Fibroblast of the aortic adventitia (primary cell): ENCODE measurements at places on chromosomes 1 and 21. TPM values are rescaled to one million over a fixed set of nuclear protein-coding genes. Genes with fewer than 3 reads are reported as not detected.

DNA sequence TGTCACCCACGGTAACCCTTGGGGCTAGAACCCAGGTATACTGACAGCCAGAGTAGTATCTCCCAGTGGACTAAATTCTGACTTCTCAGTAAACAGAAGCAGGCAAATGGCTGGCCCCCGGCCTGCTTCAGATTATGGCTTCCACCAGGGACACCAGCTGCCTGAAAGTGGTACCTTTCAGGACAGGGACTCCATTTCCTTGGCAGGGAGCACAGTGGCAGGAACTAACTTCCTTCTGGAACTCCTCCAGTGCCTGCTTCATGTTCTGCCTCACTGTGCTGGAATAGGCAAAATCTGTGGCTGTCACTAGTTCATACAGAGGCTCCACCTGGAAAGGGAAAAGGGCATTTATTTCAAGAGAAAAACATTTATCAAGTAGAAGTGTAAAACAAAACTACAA lies 32.7 kb downstream of the C8B start:
- DNase-seq: no peak

Gene ANXA9
- total RNA-seq: 0.09 and 0.49 TPM in 2 replicates

DNA sequence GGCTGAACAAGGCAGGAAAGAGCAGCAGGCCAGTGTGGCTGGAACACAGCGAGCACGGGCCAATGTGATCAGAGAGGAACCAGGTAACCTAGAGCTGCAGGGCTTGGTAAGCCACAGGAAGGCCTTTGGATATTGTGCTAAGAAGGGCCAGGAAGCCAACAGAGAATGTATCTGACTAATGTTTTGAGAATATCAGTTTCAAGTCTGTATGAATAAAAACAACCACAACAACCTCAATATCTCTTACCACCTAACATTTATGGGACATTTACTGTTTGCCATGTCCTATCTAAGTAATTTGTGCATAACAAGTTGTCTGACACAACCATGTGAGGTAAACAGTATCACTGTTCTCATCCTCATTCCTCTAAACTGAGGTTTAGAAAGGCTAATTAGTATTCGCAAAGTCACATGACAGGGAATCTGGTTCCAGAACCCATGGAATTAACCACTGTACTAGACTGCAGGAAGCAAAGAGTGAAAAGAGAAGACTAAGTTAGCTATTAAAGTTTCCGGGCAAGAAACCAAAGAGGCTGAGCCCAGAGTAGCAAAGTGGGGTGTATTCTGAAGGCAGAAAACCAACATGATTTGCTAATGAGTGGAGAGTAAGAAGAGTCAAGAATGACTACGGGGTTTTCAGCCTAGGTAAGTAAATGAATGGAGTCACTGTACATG lies 38.9 kb downstream of the SPRTN start:
- DNase-seq: no peak

DNA sequence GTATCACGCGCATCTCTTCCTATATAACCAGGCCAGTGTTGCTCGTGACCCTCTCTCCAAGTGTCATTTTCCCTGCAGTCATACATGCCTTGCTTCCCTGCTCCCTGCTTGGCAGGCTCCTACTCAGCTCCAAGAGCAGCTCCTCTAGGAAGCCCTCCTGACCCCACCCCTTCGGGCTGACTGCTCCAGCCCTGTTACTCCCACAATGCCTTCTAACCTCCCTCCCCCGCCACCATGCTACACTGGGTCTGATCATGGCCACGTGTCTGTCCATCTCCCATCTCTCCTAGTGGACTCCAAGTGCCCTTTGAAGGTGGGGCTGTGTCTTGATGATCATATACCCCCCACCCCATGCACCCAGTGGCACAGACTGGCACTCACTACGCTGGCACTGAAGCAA lies 44.7 kb downstream of the MRPL37 start:
- DNase-seq: no peak

- no peak for DNase-seq
These were observed 1.4 kb downstream of the PRAMEF18 start for GRCh38 chr1:13224480-13225060.

Gene CNST
- total RNA-seq: 13.1 and 25.2 TPM in 2 replicates

DNA sequence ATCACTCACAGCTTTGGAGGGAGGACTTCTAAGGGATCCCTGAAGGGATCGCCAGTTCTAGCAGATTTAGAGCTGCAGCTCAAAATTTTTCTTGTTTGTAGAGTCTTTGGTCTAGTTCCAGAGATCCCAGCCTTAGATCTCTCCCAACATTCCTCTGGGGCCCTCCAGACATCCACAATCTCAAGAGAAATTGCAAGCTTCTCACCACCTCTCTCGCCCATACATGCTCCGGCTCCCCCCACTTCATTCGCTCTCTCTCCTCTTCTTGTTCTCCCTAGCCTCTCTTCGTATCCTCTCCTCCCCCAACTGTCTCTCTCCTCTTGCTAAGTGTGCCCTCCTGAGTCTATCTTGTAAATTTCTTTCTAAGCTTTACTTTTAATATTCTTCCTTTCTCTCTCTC lies 15.1 kb upstream of the TUT4 start:
- DNase-seq: peak; percentile 30

DNA sequence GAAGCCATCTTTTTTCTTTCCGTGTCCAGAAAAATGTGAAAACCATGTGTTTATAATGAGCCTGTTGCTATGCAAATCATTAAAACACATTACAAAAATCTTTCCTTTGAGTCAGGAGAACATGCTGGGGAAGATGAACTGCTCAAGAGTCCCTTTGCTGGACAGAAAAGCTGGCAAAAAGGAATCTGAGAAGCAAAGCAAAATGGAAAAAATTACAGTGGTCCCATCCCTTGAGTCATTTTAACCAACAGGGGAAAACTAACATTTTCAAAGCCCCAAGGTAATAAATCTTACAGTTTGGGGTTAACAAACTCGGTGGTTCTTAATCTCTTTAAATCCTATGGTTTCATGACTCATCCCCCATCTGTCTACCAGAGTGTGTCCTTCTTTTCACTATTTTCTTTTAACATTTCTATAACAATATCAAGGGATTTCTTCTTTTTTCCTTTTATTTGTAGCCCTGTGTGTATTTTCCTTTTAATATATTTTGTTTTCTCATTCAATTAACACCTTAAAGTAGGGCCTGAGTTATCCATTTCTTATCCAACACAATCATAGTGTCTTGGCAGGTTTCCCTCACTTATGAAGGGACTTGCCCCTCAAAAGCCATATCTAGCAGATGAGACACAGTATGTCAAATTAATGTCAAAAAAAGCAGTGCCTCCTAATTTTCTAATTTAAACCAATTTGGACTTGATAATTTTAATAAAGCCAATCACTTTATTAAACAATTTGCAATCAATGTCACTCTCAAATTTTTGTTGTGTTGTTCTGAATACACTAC lies 105.4 kb downstream of the PTPN14 start:
- peak; percentile 83 for DNase-seq

Gene GSTM1
- total RNA-seq: 24.3 TPM in 1 of 2 replicates, not detected in the other

DNA sequence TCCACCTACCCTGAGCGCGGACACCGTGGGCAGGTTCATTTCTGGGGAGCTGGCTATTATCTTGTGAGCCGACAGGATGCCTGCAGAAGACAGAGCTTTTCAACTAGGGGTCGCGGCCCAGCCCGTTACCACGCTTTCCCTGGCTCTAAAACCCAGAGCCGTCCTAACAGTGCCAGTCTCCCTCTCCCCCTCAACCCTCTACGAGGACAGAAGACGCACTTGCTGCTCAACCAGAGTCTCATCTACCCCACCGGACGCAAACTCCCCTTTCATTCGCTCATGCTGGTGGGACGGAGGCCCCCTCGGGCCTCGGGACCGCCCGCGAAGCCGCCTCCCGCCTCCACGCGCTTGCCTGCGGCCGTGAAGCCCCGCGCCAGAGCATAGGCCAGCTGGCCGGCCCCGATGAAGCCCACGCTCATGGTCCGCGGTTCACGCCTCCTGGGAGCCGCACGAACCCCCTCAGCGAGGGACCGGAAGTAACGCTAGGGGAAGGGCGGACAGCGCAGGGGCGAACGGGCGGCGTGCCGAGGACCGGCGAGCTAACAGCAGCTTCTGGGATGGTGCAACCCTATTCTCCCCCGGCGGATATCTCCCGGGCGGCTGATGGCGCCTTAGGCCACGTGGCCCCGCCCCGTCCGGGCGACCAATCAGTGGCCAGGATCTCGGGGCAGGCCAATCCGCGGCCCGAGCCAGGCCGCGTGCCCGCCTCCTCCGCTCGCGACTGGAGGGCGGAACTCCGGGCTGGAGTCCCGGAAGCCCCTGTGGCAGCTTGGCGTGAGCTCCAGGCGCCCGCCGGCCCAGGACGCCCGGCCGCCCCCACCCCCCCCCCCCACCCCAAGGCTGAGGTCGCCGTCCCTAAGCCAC lies at the start of gene PYCR2:
PYCR2 (minus strand) TSS at position 559 of the 864 bp plus-strand sequence; CDS start at position 419, 140 bp downstream.
- peak; percentile 95 for DNase-seq

GRCh38 chr1:50704126-50704525 lies 255.9 kb downstream of the FAF1 start:
- peak; percentile 53 for DNase-seq

DNA sequence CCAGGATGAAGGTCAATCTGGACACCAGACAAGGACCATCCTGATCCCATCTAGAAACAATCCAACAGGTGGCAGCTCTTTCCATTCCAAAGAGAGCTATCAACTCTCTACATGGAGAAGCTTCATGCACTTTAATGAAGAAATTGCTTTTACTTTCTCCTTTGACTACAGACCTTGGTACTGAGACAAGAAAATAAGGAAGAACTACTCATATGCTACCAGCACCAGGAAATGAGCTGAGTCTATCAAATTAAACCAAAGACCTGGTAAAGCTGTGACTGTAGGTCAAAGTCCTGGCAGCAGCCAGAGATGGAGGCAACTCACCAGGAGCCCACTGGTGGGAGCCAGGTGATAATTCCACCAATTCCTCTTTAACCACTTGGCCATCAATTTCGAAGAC lies 64.3 kb upstream of the LRRC8B start:
- DNase-seq: no peak

- DNase-seq: no peak
These were observed 6.7 kb downstream of the C1orf105 start for GRCh38 chr1:172427191-172427590.

Gene KIAA1614
- 9.7 and 10.6 TPM in 2 replicates for total RNA-seq

- peak; percentile 66 for DNase-seq
These were observed 257.2 kb downstream of the MRPL39 start for GRCh38 chr21:25350056-25350455.

- DNase-seq: no peak
These were observed 51.9 kb upstream of the GOLT1A start for GRCh38 chr1:204265665-204266064.

Gene FMO5
- 1.8 and 3.3 TPM in 2 replicates for total RNA-seq

DNA sequence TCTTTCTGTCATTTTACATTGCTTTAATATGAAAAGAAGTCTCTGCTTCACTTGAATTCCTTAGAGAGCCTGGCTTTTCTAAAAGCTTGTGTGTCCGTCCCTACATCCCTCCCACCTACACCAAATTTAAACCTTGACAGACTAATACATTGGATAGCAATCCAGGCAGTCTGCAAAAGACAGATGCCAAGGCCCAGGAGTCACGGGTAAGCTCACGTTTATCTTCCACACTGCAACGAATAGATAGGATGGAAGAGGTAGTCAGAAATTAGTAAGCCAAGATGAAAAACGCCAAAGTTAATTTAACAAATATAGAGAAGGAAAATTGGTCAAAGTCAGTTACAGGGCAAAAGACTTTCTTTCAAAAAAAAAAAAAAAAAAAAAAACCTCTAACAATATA lies 338.1 kb downstream of the SMYD3 start:
- no peak for DNase-seq

DNA sequence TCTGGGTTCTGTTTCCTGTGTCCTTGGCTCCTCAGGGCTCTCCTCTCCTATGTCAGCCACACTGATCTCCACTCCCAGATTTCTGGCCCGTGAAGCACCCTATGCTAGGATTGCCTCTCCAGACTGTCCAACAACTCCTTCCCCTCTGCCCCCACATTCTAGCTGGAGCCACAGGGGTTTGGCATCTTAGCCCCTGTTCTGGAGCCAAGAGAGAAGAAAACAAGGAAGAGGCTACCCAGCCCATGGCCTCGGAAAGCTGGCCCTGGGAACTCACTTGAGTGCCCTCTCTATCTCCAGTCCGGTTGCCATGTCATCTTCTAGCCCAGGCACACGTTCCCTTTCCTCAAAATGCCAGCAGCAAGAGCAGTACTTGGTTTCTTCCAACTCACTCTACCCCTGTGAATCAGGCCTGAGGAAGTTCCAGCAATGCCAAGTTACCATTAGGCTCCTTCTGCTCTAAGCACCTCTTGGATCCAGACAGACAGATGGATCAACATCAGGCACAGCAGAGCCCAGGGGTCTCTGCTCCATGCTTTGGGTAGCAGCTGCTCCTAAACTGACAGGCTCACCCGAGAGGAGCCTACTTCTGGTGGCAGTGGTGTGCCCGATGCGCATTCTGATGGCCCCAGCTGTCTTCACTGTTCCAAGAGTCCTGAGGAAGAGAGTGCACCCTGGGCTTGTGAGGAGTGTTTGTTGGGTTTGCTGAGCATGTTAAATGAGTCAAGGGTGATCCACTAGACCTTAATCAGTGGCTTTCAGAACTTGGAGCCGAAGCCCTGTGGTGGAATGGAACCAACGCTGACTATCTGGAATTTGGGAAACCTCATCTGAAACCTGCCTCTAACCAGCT lies 11.6 kb upstream of the GPR61 start:
- no peak for DNase-seq

- DNase-seq: no peak
These were observed 68.7 kb upstream of the MPC2 start for GRCh38 chr1:168005529-168005928.

- DNase-seq: no peak
These were observed 297.9 kb downstream of the GRIK1 start for GRCh38 chr21:29641635-29642550.

Gene KRTAP13-2
- total RNA-seq: not detected in 2 replicates

- no peak for DNase-seq
These were observed 143.0 kb downstream of the CNIH3 start for GRCh38 chr1:224759135-224759534.

Gene CSF3R
- total RNA-seq: not detected in 2 replicates

Gene CR1L
- not detected in 2 replicates for total RNA-seq

DNA sequence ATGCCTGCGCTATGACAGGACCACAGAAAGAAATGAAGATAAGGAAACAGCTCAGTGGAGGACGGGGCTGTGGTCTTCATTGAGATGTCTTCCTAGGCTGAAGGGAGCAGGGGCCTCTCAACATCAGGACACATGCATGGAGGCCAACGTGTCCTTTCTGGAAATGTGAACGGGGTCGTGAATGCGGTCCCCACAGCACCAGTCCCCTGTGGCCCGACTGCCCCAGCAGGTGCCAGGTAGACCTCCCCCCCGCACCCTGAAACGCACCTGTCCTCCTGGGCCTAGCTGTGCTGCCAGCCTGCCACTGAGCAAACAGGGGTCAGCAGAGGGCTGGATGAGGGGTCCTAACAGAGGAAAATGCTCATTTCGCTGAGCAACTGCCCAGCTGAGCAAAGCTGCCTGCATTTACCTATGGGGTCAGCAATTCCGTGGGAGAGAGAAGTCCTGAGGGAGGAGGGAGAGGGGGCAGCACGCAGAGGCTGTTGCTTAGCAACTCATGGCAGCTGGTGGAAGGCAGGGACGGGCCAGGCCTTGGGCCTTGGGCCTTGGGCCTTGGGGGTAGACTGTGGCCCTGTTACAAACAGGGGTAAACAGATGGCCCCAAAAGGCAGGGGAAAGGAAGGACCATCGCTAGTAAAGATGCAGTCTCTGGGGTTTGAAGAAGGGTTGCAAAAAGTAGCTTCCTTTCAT lies 77.4 kb downstream of the NPHP4 start:
- no peak for DNase-seq
